B cell (primary cell): ENCODE measurements at places on chromosomes 16 and 17.

- no peak for DNase-seq
Measured at GRCh38 chr17:56599566-56599965, 6.1 kb downstream of the NOG start.

- DNase-seq, result no peak
Measured at GRCh38 chr16:78220571-78220970, 121.1 kb downstream of the WWOX start.

DNA sequence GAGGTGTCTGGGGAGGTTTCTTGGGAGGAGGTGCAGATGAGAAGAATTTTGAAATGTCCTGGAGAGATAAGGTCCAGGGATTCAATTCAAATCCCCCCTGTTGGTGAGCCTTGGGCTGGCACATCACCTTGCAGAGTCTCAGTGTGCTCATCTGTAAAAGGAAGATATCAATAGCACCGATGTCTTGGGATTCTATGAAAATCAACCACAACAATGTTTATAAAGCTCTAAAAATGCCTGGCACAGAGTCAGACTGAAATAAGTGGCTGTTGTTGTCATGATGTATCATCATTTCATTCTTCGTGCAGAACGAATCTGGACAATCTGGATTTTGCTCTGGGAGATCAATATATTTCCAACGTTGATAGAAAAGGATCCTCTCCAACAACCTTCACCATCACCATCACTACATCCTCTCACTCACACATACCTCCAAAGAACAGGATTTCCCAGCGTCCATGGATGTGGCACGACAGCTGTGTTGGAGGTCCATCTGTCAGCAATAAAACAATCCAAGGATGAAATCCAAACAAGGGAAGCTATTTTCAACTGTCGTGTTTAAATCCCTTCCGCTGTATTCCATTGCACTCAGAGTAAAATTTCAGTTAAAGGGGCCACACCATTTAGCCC is 393.7 kb upstream of the DYNLRB2 start:
- no peak for DNase-seq

DNA sequence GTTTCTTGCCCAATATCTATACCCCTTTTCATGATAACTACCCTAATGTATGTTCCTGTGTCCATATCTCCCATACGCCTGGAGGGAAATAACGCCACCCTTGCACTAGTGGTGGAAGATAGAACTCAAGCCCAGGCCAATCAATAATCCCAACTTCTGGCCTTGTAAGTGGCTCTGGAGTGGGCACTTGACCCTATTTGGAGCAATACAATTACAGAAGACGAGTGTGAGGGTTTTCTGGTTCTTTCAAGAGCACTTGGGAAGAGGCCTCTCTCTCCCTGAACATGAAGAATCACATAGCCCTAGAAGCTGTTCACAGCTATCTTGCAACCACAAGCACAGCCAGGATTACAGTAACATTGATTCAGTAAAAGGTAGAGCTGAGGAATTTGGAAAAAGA is 217.9 kb downstream of the RAB11FIP4 start:
- no peak for DNase-seq

- no peak for DNase-seq
Measured at GRCh38 chr16:56679818-56680217, 2.5 kb upstream of the MT1X start.

- DNase-seq, result no peak
Measured at GRCh38 chr17:77248216-77249114, 107.7 kb downstream of the SEC14L1 start.

GRCh38 chr16:85947230-85948137 is 48.5 kb downstream of the IRF8 start:
- peak; percentile 87 for DNase-seq

GRCh38 chr16:80273635-80274538 is 266.9 kb upstream of the DYNLRB2 start:
- DNase-seq, result no peak

GRCh38 chr17:78557598-78558039 is 19.6 kb downstream of the DNAH17 start:
- DNase-seq, result no peak

GRCh38 chr17:55763856-55764255 is 13.0 kb downstream of the PCTP start:
- DNase-seq, result no peak

GRCh38 chr16:24721830-24722238 is 7.6 kb upstream of the TNRC6A start:
- DNase-seq, result no peak

GRCh38 chr16:2295056-2295798 is 27.3 kb upstream of the RNPS1 start:
- DNase-seq, result no peak

DNA sequence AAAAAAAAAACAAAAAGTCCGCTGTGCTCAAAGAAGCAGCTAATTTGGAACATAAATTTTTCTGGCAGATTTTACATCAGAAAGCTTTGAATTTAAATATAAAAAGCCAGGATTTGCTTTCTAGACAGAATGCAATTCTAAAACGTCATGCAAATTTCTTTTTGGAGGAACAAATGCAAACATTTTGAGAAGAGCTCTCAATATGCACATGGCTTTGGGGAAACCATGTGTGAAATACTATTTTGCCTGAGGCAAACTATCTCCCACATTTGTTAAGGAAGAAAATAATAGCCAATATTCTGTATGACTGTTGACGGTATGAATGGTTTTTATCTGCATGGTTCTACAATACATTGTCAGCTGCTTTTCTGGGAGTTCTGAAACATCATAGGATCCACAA is 320.0 kb upstream of the PSMD7 start:
- no peak for DNase-seq

- DNase-seq, result no peak
Measured at GRCh38 chr17:17420561-17421269, 56.1 kb upstream of the MED9 start.

DNA sequence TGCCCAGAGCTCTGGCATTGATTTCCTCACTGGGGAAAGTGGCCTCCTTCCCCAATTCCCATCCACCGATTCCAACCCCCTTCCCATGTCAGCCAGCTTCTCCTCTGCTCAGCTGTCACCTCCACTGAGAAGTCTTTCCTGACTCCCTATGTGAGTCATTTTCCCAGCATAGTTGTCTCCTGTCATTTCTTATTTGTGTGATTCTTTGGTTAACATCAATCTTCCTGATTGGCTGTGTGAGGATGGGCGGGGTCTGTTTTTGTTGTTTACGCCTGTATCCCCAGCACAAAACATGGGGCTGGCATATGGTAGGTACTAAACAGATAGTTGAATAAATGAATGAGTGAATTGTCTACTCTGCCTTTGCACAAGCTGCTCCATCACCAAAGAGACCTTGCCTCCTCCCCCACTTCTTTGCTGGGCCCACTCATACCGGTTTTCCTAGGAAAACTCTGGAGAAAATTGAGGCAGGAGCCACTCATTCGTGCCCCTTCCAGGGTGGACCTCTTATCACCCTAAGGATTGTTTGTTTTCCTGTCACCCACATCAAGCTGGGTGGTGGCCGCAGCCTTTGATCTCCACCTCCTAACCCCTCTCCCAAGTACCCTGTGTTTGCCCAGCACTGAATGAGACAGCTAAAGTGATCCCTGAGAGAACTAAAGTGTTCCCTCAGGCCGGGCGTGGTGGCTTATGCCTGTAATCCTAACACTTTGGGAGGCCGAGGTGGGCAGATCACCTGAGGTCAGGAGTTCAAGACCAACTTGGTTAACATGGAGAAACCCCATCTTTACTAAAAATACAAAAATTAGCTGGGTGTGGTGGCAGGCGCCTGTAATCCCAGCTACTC is 1.2 kb upstream of the GRB7 start:
- no peak for DNase-seq

- DNase-seq, result no peak
Measured at GRCh38 chr16:15891508-15891907, 3.1 kb upstream of the CEP20 start.

DNA sequence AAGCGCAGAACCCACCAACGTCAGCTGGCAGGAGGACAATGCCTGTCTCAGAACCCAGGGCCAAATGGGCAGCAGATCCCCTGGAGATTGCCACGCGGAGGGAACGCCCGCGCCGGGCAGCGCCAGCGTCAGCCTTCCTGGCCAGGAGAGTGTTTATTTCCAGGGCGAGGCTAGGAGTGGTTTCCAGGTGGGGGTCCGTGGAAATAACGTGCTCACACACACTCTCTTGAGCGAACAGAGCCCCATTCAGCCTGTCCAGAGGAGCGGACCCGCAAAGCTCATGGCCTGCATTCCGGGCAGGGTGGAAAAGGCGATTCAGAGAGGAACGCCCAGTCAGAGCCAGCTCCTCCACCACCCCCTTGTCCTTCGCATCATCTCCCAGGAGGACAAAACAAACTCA is 40.3 kb downstream of the SDK2 start:
- no peak for DNase-seq

DNA sequence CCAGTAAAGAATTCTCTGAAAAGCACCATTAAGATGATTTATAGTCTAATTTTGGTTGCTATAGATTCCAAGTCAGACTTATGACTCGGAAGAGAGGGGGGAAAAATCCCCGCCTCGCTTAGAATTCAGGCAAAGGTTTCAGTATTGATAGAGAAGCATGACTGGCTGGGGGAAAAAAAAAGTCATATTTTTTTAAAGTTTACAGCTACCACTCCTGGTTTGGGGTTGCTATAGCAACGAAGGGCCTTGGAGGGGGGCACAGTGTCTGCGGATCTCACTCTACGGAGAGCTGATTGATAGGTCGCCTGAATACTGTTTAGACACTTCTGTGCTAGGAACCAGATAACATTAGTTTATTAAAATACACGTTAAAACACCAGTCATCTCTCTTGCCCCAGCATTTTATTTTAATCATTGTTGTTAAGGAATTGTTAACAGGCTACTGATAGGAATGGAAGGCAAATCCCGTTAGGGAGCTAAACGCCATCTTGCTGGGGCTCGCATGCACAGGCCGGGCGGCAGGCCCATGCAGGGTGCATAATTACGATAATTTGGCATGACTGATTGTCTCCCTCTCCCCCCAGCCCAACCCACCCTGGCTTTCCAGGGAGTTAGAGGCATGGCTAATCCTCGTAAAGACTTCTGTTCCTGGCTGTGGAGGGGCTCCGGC is 380.0 kb upstream of the XYLT1 start:
- no peak for DNase-seq

DNA sequence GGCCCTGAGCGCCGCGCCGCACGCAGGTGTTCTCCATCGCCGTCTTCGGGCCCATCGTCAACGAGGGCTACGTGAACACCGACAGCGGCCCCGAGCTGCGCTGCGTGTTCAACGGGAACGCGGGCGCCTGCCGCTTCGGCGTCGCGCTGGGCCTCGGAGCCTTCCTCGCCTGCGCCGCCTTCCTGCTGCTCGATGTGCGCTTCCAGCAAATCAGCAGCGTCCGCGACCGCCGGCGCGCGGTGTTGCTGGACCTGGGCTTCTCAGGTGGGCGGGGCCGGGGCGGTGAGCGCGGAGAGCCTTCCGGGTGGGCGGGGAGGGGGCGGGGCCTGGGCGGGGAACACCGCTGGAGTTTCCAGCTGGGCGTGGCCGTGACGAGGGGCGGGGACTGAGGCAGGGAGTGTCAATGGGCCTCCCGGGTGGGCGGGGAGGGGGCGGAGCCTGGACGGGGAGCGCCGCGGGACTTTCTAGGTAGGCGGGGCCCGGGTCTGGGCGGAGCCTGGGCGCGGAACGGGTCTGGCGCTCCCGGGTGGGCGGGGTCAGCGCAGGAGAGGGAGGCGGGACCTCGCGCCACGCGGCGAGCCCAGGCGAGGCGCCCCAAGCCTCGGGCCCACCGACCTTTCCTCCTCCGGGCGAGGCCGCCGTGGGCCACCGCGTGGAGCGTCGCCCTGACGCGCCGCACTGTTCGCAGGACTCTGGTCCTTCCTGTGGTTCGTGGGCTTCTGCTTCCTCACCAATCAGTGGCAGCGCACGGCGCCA is 2.4 kb downstream of the SYNGR3 start:
- peak; percentile 96 for DNase-seq

- DNase-seq, result peak; percentile 86
Measured at GRCh38 chr16:84607694-84608093, 10.2 kb downstream of the COTL1 start.

DNA sequence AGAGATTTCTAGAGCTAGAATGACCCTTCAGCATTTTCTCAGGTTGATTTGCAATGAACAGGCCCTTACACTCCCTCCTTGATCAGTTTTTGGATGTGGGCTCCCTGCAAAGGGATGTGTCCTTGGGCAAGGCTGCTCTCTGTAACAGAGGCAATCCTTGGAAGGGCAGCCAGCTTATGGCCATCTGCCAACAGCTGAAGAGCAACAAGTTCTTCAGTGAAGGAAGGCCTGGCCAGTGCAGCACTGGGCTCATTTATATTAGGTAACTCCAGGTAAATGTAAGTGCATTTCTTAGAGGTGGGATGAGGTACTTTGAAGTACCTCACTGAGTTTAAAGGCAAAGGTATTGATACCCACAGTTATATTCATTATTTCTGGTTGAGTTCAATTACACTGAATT is 114.3 kb upstream of the KCNJ16 start:
- no peak for DNase-seq

DNA sequence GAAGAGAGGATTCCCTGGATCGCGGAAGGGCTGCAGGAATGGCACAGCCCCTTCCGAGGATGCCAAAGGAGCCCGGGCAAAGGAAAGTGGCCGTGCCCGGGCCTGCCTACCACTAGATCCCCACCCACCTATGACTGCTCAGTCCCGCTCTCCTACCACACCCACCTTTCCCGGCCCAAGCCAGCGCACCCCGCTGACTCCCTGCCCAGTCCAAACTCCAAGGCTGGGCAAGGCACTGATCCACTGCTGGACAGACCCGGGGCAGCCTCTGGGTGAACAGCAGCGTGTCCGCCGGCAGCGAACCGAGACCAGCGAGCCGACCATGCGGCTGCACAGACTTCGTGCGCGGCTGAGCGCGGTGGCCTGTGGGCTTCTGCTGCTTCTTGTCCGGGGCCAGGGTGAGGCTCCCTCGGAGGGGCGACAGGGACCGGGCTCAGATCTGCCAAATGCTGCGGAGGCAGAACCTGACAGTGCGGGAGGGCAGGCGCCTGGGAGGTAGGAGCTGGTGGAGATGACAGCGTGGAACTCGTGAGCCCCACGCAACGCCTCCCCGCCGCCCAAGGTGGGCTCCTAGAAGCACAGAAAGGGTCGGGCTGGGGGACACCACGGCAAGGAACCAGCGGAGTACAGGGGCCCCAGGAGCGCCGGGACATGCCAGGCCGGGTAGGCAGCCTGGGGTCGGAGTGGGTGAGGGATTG is at the start of gene CES2:
Gene CES2 (plus strand): TSS at position 203 of the 698 bp plus-strand sequence. CDS start 120 bp downstream, at position 323.
- DNase-seq, result no peak

DNA sequence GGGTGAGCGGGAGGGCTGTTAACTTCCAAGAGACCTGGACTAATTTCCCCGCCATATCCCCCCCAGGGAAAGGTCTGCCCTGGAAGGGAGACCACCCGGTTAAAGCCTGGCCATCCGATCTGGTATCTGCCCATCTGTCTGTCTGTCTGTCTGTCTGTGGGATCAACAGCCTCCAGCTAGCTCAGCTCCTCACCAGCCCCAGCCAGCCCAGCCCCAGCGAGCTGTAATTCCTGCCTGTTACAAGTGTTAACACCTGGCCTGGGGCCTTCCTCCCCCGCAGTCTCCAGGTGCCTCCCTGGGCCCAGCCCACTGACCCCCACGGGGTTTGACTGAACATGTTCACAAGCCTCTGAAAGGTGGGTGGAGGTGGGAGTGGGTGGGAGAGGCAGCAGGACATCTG is 4.0 kb downstream of the WNT3 start:
- DNase-seq, result no peak

- no peak for DNase-seq
Measured at GRCh38 chr16:54194334-54194743, 92.2 kb downstream of the IRX3 start.
